ENCODE measurements at places on chromosomes 2 and 18.

- DNase-seq, result no peak
These were observed 279.0 kb downstream of the AFF3 start for GRCh38 chr2:99863236-99863902.

- DNase-seq, result no peak
These were observed 347.9 kb upstream of the HS6ST1 start for GRCh38 chr2:128666596-128666995.

DNA sequence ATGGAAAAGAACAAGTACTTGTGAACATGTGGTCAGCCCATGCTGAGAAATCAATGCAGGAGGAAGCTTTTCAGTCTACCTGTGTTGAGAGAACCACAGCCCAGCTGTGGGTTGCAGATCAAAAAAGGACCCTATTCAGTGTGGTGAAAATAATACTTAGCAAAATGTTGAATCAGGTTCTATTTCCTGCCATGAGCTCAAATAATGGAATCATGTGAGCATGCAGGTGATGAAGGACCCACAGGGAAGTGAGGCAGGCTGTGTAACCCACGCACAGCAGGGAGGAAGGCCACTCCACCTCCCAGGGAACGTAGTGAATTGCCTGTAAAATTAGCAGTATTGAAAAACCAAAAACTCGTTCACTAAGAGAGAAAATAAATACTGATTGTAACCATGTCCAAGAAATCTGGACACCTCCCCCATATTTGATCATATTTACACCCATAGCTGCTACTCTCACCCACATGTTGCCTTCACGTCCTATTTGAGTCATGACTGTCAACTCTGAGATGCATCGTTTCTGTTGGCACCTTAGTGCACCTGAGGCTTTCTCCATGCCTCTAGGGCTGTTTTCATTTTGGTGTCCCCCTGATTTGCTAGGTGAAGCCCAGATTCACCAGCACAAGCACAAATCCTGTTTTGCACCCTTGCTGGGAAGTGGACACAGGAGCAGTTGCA lies 20.5 kb upstream of the BCL2L11 start:
- DNase-seq, result no peak

DNA sequence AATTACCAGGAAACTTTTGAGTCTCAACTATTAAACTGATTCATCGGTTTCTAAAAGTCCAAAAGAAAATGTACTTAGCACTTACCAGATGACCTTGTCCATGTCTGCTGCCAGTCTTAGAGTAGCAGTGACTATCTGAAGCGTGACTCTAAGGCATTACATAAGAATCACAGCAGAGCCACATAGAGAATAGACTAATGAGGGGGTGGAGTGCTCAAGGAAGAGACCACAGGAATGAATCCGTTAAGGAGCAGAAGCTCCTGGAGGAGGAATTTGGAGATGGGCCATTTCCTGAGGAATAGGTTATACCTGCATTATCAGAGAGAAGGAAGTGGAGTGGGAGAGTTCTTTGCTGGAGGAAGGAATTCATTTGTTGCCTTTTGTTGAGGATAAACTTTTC lies 116.0 kb downstream of the MAP3K20 start:
- no peak for DNase-seq

DNA sequence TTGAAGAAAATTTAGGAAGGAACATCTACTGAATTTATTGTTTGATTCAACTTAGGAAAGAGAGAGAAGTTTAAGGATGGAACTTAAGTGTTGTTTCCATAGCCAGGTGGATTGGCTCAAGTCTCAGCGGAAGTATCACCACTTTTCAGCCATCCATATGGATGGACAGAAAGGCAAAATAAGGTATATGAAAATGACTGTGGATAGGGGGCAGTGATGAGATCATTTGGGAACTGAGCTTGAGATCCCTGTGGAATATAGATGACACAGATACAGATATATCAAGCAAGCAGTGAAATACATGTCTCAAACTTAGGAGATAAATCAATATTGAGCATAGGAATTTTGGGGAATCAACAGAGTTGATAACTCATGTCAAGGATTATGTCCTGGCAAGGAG lies 1462.7 kb upstream of the NXPH2 start:
- DNase-seq, result no peak

- DNase-seq, result no peak
These were observed 85.6 kb downstream of the DDX1 start for GRCh38 chr2:15677141-15677843.

DNA sequence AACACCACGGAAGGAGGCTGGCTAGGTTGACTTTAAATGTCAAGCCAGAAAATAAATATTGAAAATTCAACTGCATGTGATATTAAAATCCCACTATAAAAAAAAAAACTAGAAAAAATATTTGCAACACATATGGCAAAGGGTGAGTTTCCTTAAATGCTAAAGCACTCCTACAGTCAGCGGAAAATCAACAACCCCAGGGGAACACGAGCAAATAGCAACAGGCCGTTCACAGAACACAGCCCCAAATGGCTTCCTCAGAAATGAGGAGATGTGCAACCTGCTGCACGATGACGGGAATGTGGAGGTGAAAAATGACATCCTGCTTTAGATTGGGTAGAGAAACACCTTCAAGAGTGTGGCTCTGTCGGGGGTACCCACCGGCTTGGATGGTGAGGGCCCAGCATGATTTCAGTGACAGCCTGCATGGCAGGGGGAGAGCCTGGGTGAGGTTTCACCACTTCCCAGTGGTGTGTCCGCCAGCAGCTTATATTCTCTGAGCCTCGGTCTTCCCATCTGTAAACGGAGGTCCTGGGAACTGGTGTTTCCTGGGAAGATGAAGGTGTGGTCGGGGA lies 157.9 kb upstream of the GLI2 start:
- DNase-seq, result no peak

DNA sequence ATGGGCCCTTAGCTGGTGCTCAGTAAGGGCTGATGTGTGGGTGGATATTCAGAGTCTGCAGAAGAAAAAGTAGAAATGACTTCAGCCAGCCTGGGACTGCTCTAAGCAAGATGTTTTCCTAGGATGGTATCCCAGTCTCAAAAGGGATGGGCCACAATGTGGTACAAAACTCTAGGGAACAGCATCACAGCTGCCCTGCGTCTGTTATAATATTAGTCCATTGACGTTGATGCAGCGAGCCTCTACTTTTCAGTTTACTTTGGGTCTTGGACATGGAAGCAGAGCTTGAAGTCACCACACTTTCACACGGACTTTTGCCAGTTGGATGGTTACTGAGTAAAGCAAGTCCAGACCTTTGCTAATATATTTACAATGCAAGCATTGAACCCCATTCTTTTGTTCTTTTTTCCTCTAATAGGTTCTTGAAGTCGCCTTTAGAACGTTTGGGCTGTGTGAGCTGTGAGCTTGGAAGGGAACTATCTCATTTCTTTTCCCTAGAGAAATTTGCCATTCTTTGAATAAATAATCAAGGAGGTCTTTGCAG lies 105.7 kb downstream of the RDH14 start:
- no peak for DNase-seq
